Esophagus squamous epithelium (tissue), 5 donors: ENCODE measurements at places on chromosomes 5 and 9. TPM values are rescaled to one million over a fixed set of nuclear protein-coding genes. Genes with fewer than 3 reads are reported as not detected.

GABRA6 gene
- not detected for total RNA-seq

F12 gene
- total RNA-seq: 16.5 TPM

GRXCR2 gene
- not detected for total RNA-seq

PCDHB13 gene
- 2.0 TPM for total RNA-seq

- DNase-seq: no peak
Measured at GRCh38 chr5:120582635-120583034, 118.5 kb downstream of the PRR16 start.

DNA sequence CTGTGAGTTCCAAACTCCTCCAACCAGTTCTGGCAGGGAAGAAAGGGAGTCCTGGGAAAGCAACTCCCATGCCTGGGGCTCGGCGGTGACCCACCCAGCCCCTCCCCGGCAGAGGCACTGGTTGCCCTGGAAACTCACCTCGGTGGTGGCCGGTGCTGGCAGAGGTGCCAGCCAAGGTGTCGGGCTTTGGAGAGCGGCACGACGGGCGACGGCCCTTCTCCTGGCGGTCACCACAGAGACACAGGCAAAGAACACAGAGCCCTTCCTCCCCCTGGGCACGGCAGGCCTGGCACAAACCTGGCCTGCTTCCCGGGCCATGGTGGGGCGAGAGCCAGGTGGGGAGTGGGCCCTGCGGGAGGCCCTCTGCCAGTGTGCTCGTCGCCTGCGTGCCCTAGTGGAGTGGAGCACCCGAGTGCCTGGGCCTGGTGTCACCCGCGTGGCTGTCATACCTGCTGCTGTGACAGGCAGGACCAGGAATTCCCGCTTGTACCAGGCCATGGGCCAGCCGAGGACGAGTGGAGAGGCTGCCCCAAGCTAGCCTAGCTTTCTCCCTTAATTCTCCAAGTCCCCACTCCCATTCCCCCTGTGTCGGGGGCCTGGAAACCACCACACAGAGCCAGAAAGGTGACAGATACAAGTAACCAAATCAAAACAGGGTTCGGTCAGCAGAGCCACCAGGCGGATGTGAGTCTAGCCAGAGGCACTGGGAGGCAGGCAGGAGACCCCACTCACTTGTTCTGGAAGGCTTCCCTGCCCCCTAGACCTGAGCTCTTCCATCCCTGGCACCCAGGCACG, 8.2 kb upstream of the RALGDS start:
- no peak for DNase-seq

FOXD4 gene
- total RNA-seq: not detected

DNA sequence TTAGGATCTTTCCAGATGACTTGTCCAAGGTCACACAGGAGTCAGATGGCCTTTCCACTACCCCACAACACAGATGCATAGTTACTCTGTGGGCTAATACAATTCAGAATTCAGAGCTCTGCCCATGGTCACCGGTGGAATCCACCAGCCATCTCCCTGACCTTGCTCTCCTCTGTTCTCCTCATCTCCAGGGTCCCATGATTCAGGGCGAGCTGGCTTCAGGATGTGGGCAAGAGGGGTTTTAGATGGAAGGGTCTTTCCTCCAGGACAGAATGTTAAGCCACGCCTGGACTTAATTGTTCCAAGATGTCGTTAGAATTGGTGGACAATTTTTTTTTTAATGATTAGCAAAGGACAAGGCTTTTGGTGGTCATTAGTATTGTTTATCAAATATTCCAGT, 81.7 kb upstream of the LARP1 start:
- DNase-seq: no peak

GRCh38 chr9:137870432-137870831, 7.2 kb upstream of the CACNA1B start:
- no peak for DNase-seq

SH3TC2 gene
- total RNA-seq: 2.5 TPM

- DNase-seq: no peak
Measured at GRCh38 chr9:123724211-123724796, 205.6 kb downstream of the DENND1A start.

DNA sequence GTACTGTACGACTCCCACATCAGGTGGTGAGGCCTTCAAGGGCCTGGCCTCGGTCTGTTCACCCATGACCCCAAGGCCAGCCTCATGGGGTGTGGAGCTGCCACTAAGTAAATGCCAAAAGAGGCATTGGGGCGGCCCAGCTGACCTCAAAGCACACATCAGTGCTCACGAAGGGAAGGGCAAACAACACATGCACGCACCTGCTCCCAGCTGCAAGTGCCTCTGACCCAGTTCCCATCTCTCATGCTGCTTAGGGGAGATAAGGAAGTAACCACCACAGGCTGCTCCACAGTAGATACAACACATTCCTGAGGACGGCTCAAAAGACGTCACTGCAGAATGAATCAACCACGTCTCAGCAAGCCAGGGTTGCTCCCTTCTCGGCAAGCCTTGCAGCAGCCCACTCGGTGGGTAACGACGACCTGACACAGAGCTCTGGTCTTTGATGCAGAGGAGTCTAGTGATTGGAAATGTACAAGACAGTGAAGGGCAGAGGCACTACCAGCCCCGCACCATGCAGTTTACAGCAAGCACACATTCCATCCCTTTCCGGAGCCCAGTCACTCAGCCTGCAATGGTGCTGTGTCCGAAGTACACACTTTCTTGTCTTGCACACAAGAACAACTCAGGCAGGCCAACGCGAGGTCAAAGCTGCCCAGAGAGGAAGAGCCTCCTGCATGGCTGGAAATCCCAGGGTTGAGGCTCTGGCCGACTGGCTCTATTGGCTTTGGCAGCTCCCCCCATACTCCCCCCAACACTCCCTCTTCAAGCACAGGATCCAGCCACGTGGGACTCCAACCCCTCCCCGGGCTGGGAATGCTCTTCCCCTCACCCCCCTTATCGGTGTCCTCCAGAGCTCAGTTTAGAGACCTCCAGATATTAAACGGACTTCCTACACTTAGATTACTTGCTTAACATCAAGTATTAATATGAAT, 31.8 kb downstream of the FABP6 start:
- no peak for DNase-seq
